T-helper 22 cell (primary cell): ENCODE measurements at places on chromosomes 1 and 21.

DNA sequence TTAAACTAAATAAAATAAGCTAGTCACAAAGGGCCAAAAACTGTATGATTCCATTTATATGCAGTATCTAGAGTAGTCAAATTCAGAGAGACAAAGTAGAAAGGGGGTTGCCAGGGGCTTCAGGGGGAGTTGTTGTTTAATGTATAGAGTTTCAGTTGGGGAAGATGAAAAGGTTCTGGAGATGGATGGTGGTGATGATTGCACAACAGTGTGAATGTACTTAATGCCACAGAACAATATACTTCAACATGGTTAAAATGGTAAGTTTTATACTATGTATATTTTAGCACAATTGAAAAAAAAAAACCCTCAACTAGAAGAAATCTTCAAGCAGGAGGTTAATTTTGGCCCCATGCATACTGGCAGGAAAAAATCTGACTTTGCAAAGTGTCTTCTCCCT is 24.3 kb downstream of the VAV3 start:
- no peak for DNase-seq

- DNase-seq = no peak
These were observed 82.4 kb downstream of the PLXNA2 start for GRCh38 chr1:208161656-208162375.

DNA sequence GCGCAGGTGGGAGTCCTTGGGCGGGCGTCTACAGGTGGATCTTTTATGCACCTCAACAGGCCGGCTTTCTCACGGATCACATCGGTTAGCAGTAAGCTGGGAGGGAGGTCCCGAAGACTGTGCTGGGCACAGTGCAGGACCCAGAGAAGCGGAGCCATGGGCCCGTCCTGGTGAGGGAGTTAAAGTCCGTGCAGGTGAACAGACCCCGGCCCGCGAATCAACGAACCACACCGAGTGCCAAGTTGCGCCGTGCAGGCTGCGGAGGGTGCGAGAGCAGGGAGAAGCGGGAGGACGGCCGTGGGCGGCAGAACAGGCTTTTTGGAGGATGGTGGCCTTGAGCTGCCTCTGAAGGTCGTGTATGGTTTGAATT is 233.3 kb downstream of the SDCCAG8 start:
- DNase-seq = no peak

DNA sequence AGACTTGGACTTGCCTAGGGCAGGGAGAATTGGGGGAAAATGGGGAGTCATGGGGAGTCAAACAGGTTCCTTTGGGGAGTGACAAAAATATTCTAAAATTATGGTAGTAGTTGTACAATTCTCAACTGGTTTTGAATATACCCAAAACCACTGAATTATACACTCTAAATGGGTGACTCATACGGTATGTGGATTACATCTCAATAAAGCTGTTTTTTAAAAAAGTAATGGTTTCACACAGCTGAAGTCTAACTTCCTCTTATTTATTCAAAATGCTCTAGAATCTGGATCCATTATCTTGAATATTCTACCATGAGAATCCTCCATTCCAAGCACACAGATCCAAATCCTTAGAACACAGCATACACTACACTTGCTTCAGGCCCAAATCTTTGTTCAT is 11.1 kb downstream of the EIF4G3 start:
- no peak for DNase-seq

GRCh38 chr1:84674705-84675104 is 15.6 kb downstream of the SSX2IP start:
- no peak for DNase-seq

DNA sequence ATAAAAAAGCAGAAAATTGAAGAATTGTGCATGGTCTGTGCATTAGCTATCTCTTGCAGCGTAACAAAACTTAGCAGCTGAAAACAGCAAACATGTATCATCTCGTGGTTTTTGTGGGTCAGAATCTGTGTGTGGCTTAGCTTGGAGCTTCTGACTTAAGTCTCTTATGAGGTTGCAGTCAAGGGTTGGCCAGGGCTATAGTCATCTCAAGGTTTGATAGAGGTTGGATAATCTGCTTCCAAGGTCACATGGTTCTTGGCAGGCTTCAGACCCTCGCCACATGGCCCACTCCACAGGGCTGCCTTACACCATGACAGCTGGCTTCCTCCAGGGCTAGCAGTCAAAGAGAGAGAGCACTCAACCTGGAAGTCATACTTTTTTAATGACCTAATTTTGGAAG is 35.9 kb downstream of the CNST start:
- no peak for DNase-seq

GRCh38 chr1:46072975-46073374 is 59.5 kb downstream of the PIK3R3 start:
- DNase-seq = no peak

DNA sequence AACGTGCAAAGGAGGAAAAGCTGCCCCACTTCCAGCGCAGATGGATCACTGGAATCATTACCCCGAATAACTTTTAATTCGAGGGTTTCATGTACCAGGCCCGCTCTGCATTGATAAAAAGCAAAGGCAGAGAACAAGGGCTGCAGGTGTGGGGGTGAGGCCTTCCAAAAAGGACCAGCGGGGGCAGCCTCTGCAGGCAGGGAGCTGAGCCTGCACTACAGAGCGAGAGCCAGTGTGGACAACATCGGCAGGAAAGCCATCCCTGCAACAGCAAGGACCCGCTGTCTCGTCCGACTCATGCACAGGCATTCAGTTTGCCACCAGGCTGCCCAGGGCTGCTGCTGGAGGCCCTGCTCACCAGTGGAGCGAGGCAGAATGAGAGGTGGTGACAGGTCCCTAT is 27.1 kb upstream of the AJAP1 start:
- DNase-seq = no peak

GRCh38 chr1:185819798-185820197 is 85.6 kb downstream of the HMCN1 start:
- DNase-seq = no peak

DNA sequence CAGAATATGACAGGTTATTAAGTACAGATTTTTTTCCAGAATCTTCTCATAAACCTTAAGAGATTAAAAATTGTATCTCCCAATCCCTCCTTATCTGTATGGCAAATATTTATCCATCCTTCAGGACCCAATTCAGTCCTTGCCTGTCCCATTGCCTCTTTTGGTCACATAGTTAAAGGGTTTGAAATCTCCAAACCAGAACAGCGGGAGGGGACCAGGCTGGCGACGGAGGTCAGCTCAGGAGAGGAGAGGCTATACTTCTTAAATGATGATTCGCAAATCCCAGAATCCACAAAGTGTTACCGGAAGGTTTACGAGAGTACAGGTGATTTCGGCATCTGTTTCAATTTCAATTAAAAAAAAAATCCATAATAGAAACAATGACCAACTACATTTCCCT is 572.7 kb downstream of the SMYD3 start:
- DNase-seq = no peak

GRCh38 chr1:84772428-84772943 is 82.2 kb upstream of the SSX2IP start:
- DNase-seq = peak; percentile 25
